ENCODE measurements at places on chromosomes 11 and 22.

DNA sequence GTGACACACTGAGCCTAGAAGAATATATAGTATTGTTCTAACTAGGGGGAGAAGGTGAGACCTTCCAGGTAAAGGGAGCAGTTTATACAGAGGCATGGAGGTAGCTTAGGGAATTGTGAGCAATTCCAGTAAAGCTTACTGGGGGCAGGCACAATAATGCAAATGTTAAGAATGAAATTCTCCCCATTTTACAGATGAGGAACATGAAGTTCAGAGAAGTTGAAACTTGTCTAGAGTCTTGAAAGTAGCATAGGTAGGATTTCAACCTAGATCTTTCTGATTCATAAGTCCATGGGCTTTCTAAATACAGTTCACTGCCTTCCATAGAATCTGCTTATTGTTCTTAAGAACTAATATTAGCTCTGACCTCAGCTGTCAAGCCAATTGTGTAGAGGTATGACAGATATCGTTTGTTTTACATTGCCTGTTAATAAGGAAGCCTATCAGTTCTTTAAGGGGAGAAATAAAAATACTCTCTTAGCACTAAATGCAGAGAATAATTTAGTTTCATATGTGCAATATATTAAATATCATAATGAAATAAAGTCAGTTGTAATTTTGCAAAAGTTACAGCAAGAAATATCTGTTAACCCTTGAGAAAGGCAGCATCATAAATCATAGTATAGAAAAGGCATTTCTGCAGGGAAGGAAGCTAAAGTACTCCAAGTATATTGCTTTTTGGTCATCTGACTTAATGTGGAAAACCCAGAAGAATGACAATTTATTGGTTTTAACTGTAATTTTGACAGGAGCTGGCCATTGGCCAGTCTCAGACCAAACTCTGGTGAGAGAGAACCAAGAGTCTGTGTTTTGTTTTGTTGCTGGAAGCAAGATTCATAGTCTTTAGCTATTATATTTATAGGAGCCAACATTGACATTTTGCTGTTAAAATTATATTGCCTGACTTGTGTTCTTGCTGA is 181.8 kb downstream of the UVRAG start:
- DNase-seq: no peak

GRCh38 chr22:36398601-36399471 is 11.1 kb upstream of the MYH9 start:
- DNase-seq: peak; percentile 86

GRCh38 chr22:38784856-38785255 is 9.1 kb downstream of the DNAL4 start:
- DNase-seq: no peak

DNA sequence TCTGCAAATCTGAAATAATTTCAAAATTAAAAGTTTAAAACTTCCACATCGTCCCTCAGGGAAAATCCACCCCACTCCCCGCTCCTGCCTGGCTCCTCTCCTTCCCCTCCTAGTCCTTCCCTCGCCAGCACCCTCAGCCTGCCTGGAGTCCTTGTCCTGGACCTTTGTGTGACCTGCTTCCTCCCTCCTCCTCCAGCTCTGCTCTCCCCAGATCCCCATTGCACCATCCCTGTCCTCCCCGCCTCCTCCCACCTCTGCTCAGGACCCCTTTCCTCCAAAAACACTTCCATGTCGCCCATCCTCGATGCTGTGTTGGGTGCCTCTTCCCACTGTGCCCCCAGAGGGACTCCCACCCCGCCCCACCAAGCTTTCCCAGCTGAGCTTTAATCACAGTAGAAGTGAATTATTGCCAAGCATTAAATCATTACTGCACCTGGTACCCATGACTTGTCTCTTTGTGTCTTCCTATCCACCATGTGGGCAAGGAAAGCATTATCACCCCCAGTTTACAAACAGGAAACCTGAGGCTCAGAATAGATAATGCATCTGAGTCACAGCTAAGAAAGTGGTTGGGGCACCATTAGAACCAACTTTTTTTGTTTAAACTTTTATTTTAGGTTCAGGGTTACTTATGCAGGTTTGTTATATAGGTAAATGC is 2.4 kb upstream of the ZP1 start:
- DNase-seq: no peak

DNA sequence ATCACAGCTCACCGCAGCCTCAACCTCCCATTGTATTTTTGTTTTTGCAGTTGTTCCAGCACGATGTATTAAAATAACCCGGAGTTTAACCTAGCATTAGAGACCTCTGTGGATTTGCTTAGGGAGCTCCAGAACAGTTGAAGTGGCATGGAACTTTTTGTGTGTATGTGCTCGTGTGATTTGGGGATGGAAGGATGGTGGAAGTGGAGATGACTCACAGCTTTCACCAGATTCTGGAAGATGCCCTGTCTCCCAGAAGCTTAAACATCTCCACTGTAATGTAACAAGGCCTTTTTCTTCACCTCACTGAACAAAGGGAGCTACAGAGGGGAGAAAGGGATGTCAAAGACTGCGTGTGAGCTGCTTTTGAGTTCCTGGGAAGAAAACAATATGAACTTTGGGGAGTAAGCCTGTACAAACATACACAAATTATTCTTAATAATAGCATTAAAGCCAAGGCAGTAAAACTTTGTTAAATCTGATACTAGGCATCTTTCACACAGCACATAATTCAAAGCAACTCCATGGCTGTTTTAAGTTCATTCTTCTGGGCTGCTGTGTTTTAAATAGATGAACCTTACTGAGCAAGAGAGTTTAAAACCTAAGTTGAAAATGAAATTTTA is 226.4 kb downstream of the ADAMTS15 start:
- DNase-seq: no peak

- DNase-seq: no peak
Measured at GRCh38 chr22:18065256-18065655, 12.5 kb upstream of the PEX26 start.

GRCh38 chr11:116925050-116925449 is 87.6 kb upstream of the APOA1 start:
- DNase-seq: no peak

- DNase-seq: no peak
Measured at GRCh38 chr11:6303661-6304060, 16.6 kb downstream of the CAVIN3 start.

- no peak for DNase-seq
Measured at GRCh38 chr11:32893093-32893342, 407 bp downstream of the QSER1 start.

DNA sequence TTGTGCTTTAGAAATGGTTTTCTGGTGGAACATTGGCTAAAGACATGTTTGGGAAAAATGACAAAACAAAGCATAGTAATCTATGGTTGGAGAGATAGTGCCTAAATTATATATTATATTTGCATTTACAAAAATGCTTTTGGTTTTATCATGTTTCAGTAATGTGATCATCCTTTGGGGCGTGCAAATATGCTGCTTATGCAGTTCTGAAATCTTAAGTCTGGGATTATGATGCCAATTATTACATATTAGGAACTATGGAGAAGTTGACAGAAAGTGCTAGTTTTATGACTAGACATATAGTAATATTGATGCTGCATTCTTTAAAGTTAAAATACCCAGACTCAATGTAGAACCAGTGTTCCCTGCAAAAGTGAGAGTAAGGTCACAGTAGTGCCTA is 655.0 kb downstream of the METTL15 start:
- DNase-seq: no peak

GRCh38 chr11:10908215-10908951 is 50.5 kb upstream of the ZBED5 start:
- no peak for DNase-seq

GRCh38 chr11:113549611-113550578 is 74.7 kb upstream of the DRD2 start:
- no peak for DNase-seq

GRCh38 chr11:12812849-12813248 is 138.6 kb downstream of the TEAD1 start:
- DNase-seq: no peak

DNA sequence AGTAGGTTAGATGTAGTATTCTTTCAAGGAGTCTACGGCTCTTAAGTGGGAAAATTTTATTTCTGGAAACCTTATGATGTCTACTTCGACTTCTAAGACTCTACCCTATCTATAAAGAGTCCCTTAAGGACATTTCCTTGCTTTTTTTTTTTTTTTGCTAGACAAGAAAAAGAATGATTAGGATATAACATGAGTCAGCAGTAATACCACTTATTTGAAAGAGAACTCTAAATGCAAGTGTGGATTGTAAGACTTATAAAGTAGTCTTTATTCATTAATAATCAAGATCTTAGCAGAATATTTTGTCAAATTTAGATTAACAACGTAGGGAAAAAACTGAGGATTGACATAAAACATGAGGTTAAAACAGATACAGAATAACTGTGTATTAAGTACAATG is 71.0 kb downstream of the DKK3 start:
- DNase-seq: no peak

DNA sequence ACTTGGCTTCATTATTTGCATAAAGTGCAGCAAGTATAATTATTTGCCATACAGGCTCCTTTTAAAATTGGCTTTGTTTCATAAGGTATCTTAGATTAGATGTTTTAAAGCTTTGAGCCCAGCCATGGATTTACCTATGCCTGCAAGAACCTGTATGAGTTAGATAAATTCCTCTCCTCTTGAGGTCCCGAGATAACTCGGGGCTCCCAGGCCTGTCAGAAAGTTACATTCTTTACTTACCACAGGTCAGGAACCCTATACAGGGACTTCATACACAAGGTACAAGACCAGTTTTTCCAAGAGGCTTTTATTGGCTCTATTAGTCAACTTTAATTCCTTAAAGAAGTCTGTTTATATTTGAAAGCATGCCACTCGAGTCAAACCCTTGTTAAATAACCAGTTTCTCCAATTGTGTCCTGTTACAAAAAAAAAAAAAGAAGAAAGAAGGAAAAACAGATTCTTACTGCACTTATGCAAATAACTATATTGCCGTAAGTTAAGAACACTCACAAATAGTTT is 2.3 kb upstream of the C1QTNF6 start:
- no peak for DNase-seq

DNA sequence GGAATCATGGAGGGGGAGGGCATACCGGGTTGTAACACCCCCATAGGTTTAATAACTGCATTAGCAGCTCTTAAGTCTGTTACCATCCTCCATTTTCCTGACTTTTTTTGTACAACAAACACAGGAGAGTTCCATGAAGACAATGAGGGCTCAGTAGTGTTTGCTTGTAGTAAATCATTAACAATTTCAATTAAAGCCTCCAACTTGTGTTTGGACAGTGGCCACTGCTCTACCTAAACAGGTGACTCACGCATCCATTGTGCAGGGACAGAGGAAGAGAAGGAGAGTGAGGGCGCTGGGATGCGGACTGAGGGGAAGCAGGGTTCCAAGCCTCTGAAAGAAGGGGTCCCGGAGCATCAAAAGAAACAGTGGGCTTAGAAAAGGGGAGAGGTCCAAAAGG is 21.3 kb upstream of the MTNR1B start:
- no peak for DNase-seq

- no peak for DNase-seq
Measured at GRCh38 chr11:107282195-107282594, 175.4 kb downstream of the CWF19L2 start.

- DNase-seq: peak; percentile 17
Measured at GRCh38 chr11:8247312-8247711, 16.4 kb downstream of the LMO1 start.

- no peak for DNase-seq
Measured at GRCh38 chr22:42067671-42068251, 2.9 kb downstream of the NAGA start.

GRCh38 chr11:73889019-73889418 is 12.2 kb downstream of the PAAF1 start:
- DNase-seq: peak; percentile 26

- no peak for DNase-seq
Measured at GRCh38 chr22:34045311-34045710, 125.0 kb upstream of the LARGE1 start.

DNA sequence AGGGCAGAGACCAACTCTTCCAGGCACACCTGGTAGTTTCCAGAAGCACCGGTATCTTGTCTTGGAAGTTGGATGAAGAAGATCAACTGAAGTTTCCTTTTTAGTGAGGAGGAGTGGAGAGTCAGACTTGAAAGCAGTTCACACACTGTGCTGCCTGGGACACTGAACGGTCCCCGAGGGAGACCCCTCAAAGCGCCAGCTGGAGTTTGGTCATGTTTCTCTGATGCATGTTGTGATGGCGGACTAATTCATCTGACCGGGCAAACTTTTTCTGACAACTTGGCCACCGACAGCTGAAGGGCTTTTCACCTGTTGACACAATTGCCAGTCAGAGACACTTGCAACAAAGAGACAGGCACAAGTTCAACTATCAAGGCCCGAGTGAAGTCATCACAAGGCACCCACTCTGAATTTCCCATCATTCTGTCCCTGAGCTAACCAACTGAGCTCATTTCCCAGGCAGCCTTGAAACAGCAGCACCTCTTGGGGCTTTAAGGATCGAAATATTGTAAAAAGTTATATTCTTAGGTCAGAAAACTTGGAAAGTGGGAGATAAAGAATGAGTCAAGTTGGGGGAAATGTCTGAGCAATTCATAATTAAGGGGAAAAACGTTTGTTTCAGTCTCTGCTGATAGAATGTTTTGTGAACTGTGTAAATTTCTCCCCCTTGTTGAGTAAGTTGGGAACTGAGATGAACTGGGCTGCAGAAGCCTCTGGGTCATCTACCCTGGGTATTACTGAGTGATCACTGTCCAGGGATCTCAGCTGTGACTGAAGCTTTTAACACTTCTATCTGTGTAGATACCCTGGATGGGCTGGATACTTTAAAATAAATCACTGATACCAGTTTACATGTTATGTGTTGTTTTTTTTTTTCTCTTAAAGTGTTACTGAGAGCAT is 46.2 kb downstream of the WT1 start:
- no peak for DNase-seq

- DNase-seq: no peak
Measured at GRCh38 chr11:82505379-82505778, 228.3 kb downstream of the FAM181B start.

DNA sequence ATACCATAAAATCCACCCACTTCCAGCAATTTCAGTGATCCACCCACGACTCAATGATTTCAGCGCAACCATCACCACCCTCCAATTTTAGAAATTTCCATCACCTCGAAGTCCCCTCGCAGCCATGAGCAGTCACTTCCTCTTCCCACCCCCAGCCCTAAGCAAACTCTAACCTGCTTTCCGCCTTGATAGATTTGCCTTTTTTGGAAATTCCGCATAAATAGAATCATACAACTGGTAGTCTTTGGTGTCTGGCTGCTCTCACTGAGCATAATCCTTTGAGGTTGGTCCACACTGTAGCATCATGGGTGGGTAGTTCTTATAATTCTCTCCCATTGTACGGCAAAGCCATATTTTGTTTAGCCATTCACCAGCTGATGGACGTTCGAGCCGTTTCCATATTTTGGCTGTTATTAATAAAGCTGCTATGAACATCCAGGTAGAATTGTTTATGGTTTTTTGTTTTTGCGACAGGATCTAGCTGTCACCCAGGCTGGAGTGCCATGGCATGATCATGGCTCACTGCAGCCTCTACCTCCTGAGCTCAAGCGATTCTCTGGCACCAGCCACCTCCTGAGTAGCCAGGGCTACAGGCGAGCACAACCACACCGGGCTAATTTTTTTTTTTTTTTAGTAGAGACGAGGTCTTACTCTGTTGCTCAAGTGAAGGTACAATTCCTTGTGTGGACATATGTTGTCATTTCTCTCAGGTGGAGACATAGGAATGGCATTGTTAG is 16.0 kb downstream of the PIM3 start:
- no peak for DNase-seq

GRCh38 chr11:32451808-32452207 is 16.5 kb upstream of the WT1 start:
- DNase-seq: no peak
